GM13976 (cell line): ENCODE measurements at places on chromosomes 7 and 10.

- no peak for DNase-seq
Measured at GRCh38 chr10:44949915-44950314, 9.7 kb upstream of the RASSF4 start.

DNA sequence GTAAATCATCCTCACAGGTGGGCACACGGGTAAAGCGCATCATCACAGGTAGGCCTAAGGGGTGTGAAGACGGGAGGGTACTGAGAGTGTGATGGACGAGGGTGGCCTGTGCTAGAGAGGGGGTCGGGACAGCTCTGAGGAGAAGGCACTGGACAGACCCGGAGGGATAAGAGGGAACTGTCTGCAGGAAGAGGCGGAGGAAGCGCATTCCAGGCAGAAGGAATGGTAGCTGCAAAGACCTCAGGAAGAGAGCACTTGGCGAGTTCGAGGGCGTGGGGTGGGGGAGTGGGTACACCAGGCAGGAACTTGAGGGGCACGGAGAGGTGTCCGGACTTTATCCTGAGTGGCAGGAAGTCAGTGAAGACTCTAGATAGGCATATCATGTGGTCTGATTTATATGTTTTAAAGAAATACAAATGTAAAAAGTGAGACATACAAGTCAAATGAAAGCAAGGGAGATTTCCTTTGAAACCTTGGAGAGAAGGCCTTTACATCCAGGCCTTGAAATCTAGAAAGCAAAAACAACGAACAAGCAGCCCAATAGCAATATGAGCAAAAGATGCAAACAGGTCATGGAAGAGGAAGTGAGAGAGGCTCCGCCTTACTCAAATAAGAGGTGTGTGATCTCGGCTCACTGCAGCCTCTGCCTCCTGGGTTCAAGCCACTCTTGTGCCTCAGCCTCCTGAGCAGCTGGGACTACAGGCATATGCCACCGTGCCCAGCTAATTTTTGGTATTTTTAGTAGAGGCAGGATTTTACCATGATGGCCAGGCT lies 3.6 kb downstream of the LHPP start:
- DNase-seq, result peak; percentile 68

GRCh38 chr7:1025743-1026581 lies 18.4 kb upstream of the GPR146 start:
- no peak for DNase-seq

DNA sequence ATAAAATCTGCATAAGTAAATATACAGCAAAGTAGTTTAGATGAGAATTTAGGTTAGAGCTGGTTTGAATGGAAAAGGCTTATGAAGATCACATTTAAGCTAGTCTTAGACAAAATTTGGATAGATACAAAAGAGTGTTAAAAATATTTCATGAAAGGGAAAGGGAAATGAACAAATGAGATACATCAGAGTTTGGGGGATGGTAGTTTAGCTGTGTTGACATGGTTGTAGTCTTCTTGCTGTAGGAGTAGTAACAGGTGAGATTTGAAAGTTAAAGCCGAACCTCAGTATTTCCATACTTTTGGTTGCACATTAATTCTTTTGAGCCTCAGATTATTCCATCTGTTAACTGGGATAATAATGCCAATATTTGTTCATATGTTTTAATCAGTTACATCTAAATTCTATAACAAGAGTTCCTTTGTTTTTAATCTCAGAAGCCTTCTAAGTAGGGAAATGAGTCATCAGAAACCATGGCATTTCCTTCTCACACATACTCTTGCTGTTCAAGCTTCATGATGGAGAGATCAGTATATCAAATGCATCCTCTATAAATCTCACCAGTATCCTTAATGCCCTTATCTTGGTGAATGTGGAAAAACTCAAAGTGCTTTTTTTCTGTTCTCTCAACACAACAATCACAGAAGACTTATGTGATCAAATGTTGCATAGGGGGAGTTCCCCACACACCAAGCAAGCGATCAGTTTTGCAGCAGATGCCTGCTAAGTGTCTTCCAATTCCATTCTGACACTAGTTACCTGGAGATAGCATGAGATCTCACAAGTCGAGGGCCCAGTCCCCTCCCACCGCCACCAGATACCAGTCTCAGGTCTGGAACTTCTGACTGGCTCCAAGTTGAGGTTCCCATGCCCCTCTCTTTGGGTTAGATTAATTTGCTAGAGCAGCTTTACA lies 84.7 kb downstream of the MAPK8 start:
- no peak for DNase-seq

DNA sequence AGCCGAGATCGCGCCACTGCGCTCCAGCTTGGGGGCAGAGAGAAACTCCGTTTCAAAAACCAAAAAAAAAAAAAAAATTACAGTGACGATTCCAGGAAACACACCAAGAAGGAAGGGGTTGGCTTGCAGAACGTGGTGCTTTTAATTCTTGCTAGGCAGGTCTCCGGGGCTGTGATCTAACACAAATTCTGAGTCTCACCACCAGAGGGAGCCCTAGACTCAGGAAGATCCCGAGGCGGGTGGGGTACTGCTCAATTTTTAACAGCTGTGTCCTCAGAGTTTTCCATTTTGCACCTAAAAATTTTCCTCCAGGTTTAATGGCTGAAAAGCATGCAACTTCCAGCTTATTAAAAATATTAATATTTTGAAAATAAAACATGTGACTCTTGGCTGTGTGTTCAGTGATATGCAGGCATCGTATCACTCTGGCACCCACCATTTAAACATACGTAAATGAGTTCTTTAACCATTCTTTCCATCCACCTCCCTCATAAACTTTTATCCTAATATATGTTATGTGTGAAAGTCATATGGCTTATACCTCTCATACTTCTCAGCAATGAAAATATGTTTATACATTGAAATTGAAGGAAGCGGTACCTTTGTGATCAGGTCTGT lies 26.5 kb upstream of the NUB1 start:
- DNase-seq, result peak; percentile 83

GRCh38 chr10:19640566-19641263 lies 175.5 kb upstream of the PLXDC2 start:
- no peak for DNase-seq

DNA sequence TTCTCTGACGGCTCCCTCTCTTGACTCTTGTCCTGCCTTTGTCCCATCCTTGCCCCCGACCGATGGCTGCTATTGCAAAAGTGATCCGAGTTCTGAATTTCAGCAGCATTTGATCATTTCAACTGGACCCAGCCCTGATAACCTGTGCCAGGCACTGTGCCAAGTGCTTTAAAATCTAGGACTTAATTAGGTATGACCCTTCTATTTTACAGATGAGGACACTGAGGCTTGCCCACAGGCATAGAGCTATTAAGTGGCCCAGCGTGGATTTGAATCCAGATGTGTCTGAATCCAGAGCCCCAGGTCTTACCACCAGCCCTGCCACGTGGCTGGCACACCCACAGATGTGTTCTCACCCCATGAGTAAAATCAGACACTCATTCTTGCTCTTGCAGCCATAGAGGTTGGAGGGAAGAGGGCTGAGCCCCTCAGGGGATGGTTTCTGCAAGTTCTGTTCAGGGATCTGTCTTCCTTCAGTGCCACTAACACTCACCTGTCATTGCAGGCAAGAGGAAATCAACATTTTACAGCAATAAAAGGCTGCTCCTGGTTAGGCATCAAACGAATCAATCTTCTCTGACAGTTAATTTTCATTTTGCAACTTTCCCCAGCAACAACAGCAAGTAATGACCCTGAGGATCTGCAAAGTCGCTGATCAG lies 101.2 kb downstream of the GRID1 start:
- no peak for DNase-seq

DNA sequence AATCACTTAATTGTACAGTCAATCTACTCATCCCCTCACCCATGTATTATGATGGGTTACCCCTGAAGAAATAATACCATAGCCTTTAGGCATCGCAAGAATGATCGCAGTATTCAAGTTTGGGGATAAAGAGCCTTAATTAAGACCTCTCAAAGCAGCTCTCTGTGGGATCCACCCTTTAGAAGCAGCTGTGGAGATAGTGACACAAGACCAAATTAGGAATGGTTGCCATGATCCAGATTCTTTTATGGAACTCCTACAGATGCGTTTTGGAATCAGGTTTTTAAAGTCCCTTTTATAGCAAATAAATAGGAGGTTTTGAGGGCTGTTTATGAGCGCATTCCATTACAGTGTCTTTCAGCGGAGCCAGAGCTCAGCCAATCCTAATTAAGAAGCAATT lies 12.2 kb downstream of the TES start:
- no peak for DNase-seq

- no peak for DNase-seq
Measured at GRCh38 chr7:7965301-7965700, 3.3 kb upstream of the GLCCI1 start.

DNA sequence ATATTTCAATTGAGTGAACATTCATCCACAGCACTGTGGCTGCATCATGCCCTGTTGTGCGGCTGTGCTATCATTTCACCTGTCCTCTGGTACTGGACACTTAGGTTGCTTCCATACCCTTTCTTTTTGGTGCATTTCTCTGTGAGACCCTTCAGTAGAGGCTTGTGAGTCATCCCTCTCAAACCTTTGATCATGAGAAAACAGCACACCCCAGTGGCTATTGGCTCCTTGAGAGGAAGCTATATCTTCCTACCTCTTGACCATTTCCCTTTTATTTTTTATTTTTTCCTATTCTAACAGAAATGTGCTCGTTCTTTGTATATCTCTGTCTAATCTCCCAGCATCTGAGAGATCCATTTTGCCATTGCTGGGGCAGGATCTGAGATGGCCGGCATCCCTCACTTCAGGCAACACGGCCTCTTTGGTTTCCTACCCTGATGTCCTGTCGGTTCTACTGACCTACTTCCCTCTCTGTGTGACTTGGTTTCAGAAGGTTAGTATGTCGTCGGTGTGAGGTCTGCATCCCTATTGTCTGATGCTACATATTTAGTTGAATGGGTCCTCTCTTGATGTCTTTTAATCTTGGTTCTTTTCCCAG lies 23.8 kb upstream of the PIK3AP1 start:
- DNase-seq, result no peak

GRCh38 chr7:151699928-151700319 lies 177.0 kb downstream of the PRKAG2 start:
- no peak for DNase-seq

DNA sequence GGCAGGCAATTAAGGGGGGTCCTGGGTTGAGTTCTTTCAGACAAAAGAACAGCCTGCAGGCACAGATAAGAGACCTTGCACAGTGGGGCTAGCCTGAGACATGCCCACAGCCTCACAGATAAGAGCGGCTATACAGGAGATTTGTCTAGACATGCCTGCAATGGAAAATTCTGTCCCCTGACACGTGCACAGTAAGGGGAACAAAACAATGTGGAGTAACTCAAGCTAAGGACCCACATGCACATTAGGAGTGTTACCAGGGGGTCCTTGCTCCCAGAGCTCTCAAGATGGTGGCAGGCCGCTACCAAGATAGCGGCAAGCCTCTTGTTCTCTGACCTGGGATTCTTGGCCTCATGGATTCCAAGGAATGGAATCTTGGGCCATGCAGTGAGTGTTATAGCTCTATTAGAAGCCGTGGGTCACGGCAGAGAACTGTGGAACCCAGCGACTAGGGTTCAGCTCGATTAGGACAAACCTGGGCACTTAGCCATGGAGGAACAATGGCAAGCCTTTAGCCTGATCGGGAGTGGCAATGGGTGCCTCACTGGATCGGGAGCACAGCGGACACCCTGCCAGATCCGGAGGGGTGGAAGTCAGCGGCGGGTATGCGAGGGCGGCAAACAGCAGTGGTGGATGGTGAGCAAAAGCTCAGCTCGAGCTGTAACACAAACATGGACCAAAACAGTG lies 196.9 kb downstream of the CCSER2 start:
- no peak for DNase-seq

DNA sequence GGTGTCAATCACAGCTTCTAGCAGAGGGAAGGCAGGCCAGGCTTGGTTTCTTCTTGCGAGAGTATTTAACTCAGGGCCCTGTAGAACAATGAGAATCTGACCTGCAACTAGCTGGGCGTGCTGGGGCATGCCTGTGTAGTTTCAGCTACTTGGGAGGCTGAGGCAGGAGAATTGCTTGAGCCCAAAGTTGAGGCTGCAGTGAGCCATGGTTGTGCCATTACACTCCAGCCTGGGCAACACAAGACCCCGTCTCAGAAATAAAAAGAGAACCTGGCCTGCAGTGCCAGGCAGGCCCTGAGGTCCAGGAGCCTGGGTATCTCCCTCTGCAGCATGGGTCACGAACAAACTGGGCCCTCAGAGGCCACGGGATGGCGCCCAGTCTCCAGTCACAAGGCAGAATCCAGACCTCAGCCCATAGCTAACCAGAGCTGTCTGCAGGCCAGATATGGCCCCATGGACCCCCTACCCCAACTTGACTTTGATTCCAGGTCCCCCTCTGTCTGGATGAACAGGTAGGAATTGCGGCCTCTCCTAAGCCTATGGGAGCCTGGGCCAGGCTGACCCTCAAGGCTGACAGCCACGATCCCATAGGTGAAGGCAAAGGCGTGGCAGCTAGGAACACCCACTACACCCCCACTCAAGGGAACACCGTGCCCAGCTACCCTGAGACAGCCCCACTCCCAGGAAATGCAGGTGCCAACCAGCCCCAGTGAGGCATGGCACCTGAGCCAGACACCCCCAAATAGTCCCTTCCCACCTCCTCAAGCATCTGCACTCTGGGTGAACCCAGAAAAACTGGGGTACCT lies 102.7 kb upstream of the TNRC18 start:
- peak; percentile 43 for DNase-seq

- DNase-seq, result no peak
Measured at GRCh38 chr10:13633689-13634088, 46.9 kb downstream of the PRPF18 start.

GRCh38 chr7:135192914-135193536 lies 18.3 kb downstream of the WDR91 start:
- no peak for DNase-seq

GRCh38 chr10:117710181-117710798 lies 167.7 kb downstream of the EMX2 start:
- DNase-seq, result no peak

DNA sequence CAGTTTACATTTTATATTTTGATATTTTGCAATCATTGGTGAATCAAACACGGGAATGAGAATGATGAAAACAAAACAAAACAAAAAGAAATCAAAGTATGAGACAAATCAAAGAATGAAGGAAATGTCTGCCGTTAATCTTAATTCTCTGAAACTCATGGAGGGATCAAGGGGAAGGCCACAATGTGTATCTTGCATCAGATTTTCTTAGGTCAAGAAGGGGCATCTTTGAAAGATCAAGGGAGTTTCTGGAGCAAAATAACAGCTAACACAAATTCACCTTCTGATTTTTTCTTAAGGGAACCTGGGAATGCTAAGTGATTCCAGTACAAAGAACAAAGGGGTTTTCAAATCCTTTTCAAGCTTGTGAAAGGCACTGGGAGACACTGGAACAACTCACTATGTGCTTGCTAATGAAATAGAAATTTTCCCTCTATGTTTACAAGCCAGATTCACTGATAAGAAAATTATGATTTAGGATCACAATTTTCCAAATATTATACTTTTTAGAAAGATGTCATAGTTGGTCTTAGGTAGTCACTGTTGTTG lies 322.3 kb upstream of the AOAH start:
- no peak for DNase-seq
